ENCODE measurements at places on chromosomes 6 and 20.

- DNase-seq: no peak
Observed at GRCh38 chr6:83574783-83575182, 62.4 kb downstream of the PRSS35 start.

- no peak for DNase-seq
Observed at GRCh38 chr6:106520711-106521401, 108.4 kb downstream of the RTN4IP1 start.

DNA sequence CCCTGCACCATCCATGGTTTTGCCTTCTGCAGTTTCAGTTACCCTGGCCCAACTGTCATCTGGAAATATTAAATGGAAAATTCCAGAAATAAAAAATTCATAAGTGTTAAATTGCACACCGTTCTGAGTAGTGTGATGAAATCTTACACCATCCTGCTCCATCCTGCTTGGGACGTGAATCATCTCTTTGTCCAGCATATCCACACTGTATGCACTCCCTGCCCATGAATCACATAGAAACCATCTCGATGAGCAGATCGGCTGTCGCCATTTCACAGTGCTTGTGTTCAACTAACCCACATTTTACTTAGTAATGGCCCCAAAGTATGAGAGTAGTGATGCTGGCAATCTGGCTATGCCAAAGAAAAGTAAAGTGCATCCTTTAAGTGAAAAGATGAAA lies 105.9 kb upstream of the ID4 start:
- DNase-seq: no peak

GRCh38 chr20:62020935-62021701 lies 44.6 kb downstream of the TAF4 start:
- no peak for DNase-seq

GRCh38 chr20:10987651-10988383 lies 314.0 kb upstream of the JAG1 start:
- no peak for DNase-seq

- DNase-seq: no peak
Observed at GRCh38 chr6:142192343-142192742, 45.3 kb downstream of the VTA1 start.

DNA sequence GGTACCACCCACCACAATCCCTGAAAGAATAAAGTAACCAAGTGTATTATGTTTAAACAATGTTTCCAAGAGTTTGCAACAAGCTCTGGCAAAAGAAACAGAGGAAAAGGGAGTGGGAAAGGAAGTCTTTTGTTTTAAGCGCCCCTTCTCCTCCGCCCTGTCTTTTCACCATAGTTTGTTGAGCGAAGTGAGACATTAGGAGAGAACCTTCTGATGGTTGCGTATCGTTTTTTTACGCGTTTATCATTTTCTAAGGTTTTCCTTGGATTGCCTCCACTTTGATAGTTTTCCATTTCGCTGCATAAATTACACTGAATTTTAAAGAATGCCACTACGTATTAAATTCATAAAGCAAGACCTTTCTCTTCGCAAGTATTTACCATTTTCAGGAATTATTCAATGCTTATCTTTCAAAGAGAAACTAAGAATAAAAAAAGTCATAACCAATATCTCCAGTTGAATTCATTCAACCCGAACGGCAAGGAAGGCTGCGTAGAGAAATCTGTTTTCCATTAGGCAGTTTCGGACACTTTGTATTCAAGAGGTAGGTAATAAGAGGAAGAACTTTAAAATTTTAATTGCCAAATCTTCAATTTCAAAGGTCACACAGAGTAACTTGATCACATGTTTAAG lies 920 bp upstream of the EPHA7 start:
- no peak for DNase-seq

GRCh38 chr6:74070711-74071110 lies 374.7 kb downstream of the CD109 start:
- DNase-seq: no peak

Data from H9 (cell line).